ENCODE measurements at places on chromosomes 3 and 15. TPM values are rescaled to one million over a fixed set of nuclear protein-coding genes. Genes with fewer than 3 reads are reported as not detected.

GRCh38 chr15:78399091-78399490 is 38.9 kb upstream of the IREB2 start:
- no peak for DNase-seq

DNA sequence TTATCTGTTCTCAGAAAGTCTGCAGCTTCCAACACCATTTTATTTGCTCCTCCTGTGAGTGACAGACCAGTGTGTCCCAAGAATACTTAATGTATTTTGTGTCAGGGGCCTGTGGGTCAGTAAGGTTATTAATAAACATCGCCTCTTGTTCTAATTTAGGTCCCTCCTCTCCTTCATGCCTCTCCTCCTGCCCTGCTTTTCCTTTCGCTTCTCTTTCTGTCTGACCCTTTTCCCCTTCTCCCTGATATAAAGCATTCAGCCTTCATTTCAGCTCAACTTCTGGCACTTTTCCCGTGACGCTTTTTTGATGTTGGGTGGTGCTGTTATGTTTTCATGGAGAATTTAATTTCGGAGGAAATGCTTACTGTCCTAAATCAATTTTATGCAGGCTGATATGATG is 29.7 kb upstream of the NR2F2 start:
- DNase-seq = no peak

- peak; percentile 46 for DNase-seq
Observed at GRCh38 chr3:105365391-105366325, 1.1 kb upstream of the ALCAM start.

GRCh38 chr3:148756311-148756710 is 58.6 kb downstream of the AGTR1 start:
- no peak for DNase-seq

- DNase-seq = no peak
Observed at GRCh38 chr15:36960179-36960946, 140.0 kb downstream of the MEIS2 start.

DNA sequence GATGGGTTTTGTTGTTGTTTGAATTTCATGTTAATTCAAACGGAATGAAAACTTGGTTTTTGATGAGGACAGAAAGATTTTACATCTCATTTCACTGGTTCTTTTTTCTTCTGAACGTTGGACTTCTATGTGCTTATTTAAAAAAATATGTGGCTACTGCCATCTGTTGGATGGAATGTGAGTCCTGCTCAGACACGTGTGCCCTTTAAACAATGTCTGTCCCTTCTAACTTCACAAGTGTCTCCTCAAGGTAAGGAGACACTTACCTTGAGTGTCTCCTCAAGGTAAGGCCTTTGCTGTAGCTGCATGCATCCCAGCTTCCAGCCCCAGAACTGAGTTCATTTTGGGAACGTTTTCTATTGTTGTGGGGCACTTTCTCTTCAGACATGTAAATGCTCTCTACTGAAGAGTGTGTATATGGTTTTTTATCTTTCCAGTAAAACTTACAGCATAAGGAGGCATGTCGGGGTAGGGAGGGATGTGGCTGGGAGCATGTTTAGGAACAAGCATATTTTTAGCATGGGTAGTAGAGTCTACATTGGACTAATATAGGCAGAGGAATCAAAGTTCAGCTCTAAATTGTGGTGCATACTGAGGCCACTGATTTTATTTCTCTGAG is 63.1 kb upstream of the UBE3A start:
- peak; percentile 53 for DNase-seq

GRCh38 chr3:72154391-72155335 is 369.7 kb upstream of the PROK2 start:
- no peak for DNase-seq

DNA sequence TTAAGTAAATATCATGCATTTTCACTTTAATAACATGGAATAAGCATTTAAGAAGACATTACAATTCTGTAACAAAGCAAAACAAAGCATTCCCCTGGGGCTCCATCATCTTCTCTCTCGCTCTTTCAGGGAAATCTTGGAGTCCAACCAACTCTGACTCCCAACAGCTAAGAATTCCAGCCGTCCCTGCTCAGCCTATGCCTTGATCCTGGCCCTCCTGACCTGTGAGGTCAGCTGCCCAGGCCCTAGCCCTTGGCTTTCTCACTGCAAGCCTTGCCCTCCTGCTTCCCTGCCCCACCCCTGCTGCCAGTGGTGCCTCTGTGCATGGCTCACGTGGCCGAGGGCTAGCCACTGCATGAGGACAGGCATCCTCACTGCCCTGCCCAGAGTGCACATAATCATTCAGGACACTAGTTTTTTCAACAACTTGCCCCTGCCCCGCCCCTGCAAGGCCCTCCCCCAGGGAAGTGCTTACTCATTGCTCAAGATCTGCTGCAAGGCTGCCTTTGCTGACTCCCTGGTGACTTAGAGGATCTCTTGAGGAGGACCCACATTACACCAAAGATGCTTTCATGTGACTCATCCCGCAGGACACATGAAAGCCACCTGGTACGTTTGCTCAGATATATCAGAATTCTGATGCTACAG is 37.6 kb downstream of the MTMR10 start:
- peak; percentile 77 for DNase-seq

GRK7 gene
- not detected for total RNA-seq
